ENCODE measurements at places on chromosomes 13 and 19.

DNA sequence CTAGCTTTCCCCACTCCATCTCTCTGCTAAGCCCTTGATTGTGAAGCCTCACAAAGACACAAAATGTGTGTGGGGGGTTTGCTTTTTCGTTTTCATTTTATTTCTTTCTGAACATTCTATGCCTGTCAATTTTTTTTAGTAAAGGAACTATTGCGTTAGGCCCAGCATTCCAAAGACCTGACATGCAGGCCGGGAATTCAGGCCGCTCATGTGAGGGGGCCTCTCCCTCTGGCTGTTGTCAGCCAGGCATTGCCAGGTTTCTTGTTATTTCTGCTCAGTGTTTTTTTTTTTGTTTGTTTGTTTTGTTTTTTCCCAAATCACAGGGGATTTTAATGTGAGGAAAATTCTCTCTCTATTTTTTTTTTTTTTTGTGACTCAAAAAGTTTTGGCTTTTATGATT, 10.3 kb upstream of the MEDAG start:
- DNase-seq, result no peak

DNA sequence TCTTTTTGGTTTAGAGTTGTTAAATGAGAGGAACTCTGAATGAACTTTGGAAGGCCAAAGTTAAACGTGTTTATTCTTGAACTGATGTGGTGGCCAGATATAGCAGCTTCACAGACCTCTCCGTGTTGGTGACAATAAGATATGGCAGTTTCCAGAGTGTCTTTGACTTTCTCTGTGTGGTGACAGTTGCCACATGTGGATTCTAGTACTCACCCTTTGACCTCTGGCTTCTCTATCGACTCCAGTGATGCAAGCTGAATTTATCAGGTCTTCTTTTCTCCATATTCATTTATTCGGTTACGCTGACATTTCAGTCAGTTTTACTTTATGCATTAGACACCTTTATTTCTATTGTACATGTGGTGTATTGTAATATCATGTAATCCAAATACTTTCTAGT, 1469.5 kb downstream of the SLITRK1 start:
- no peak for DNase-seq

DNA sequence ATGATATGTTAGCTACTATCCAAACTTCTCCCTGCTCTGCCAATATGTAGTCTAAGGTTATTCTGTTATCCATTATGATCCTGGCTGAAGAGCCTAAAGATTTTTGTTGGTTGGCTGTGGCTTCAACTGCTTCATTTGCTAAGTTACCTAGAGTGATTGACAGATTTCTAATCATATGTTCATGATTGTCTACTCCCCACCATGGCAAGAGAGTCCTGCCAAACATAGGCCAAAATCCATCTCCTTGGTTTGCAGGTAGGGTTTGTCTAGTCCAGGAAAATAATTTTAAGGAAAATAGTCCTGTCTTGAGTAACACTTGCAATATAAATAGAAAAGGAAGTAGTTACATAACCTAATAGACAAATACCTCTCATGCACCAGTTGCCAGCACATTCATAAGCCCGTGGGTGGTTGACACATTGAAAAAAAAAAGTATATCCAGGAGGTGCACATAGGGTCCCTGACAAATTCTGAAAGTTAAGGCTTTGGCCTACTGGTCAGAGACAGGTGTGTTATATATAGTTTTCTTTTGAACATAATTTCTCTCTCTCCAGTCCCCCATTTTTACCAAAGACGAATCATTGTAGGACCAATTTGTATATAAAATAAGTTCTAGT, 5.4 kb upstream of the CBY2 start:
- DNase-seq, result no peak

DNA sequence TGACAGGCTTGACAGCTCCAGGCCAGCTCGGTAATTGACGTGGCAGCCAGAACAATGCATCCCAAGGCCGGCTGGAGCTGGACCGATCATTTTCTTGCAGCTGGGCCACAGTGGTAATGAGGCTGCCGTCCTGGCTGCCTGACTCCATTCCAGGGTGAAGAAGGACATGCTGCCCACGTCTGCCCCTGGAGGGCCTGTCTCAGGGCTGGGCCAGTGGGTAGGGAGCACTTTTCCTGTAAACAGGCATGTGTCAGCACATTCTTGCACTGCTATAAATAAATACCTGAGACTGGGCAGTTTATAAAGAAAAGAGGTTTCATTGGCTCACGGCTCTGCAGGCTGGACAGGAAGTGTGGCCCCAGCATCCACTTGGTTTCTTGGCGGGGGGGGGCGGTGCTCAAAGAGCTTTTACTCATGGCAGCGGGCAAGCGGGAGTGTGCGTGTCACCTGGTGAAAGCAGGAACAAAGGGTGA, 38.1 kb upstream of the KCTD15 start:
- DNase-seq, result no peak

DNA sequence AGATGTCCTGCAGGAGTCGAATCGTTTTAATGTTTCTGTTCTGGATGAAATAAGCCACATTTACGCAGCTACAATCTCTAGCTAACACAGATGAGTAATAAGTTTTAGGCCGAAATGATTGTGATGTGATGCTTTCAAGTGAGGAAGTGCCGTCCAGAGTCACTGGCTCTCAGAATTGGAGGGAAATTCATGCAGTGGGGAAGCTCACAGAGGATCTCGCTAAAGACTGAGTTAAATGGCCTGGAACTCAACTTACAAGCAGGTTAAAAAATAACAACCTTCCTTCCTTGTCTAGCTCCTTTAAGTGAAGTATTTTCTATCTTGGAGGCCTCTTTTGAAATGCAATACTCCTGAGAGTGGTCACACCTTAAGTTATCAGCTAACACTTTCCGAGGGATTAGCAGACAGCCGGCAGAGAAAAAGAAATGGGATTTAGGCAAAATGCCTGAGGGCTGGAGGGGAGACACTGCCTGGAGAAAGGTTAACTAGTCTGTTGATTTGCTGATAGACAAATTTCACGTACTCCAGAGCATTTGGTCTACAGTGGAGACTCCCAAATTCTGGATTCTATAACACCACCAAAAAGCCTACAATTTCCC, 74.2 kb downstream of the IRS2 start:
- no peak for DNase-seq

DNA sequence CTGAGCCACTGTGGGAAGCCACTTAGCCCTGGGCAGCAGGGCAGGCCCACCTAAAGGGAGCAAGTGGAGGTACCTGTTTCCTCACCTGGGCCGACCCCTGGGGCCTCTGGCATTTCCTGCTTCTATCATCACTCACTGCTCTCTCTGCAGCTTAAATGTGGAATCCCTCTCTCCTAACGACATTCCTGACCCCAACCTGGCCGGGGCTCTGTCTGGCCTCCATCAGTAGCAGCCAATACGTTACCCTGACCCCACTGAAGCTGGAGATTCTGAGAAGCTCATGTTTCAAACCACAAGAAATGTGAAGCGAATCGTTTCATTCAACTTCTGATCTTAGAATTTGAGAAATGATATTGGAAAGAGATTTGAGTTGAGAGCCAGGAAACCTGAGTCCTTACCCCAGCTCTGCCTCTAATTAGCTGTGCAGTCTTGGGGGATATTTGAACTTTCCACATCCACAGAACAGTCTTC, 39.9 kb downstream of the DOCK9 start:
- DNase-seq, result no peak

DNA sequence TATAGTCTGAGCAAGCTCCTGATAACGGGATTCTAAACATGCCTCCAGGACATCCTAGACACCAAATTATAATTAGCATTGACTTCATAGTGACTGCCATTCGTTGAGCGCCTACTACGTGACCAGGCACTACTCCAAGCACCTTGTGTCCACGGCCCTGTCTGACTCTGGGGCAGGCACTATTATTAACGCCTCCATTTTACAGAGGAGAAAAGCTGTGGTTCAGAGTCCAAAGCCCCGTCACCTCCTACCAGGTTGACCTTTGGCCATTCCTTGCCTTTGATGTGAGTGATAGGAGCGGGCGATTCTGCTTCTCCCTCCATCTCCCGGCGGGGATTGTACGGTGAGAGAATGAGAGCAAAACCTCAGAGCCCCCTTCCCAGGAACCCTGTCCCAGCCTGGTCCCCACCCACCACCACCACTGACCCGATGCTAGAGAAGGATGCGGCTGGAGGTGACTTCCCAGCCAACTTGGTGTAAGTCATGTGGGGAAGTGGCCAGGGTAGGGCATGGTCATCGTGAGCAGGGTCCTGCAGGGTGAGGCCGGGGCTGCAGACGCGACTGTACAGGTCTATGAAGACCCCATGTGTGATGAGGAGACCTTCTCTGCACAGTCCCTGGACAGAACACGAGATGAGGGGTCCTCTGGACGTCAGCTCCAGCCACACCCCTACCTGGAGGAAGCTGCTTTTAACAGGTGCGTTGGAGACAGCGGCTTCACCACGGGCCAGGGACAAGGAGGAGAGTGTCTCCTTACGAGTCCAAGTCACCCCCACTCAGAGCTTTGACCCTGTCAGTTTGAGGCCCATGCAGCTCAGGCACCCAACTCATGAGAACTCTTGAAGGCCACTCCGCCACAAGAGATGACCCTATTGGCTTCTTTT, at the start of gene IGSF23:
Gene IGSF23, plus strand, starts transcription at position 269 of the 884 bp plus-strand sequence. Its CDS starts 83 bp downstream, at position 352.
- no peak for DNase-seq

DNA sequence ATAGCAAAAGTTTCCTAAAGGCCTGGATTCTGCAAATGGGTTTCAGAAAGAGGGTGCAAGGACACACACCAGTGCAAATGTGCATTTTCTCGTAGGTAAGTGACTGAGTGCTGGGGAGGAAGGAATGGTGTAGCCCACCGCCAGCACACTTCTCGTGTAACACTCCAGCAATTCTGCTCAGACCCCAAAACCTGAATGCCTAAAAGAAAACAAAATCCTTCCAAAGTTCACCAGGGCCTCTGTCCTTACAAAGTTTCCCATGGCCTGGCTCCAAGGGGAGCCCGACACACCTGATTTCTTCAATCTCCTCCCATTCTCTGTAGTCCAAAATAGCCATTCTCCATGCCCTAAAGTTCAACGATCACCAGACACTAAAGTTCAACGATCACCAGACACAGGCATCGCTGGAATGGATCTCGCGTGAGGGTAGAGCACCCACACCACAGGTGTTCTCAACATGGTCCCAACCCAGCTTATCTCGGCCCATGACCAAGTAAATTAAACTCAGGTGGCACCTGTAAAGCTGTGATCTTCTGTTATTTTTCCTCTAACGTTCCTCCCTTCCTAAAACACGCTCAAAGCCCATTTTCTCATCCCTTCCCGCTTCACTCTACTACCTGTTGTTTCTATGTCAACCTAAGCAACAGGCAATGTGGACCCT, 46.0 kb downstream of the ABCC4 start:
- no peak for DNase-seq
